ENCODE measurements at places on chromosomes 2 and 18.

- DNase-seq: no peak
Observed at GRCh38 chr18:8609659-8610458, 622 bp downstream of the RAB12 start.

DNA sequence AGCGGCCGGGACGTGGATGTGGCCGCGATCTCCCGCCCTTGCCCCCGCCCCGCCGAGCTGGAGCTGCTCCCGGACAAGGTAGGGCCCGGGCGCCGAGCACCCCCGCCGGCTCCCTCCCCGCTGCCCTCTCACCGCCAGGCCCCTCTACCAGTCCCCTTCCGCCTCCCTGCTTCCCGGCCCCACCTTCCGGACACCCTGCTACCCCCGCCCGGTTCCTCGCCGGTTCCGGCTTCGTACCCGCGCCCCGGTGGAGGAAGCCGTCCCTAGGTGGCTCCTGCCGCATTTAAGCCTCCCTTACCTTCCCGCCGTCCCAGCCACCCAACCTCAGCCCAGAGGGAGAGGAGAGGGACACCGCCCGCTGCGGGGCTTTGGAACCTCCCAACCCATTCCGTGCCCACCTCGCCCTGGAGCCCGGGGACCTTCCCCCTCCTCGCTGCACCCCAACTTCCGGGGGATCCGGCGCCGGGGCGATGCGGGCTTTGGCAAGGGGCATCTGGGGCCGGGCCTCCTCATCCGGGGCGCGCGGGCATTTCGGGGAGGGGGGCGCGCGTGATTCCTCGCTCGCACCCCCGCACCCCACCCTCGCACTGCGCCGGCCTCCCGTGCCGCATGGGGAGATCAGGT, 475 bp downstream of the B3GNT2 start:
- peak; percentile 31 for DNase-seq

- no peak for DNase-seq
Observed at GRCh38 chr2:19048593-19049266, 309.7 kb downstream of the OSR1 start.

GRCh38 chr2:143903172-143903856, 616.6 kb downstream of the ZEB2 start:
- no peak for DNase-seq

DNA sequence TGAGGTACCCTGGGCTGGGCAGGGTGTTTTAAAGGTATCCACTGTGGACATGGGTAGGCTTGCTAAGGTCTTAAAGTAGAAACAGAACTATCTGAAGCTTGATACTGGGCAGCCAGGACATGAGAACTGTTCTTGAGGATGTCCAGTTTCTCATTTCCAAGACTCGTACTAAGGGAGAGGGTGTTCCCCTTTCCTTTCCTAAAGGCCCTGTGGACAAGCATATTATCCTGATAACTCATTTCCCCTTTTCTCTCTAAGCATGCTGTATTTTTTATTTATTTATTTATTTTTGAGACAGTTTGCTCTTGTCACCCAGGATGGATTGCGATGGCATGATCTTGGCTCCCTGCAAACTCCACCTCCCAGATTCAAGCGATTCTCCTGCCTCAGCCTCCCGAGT, 273.6 kb downstream of the PRKCE start:
- DNase-seq: no peak

DNA sequence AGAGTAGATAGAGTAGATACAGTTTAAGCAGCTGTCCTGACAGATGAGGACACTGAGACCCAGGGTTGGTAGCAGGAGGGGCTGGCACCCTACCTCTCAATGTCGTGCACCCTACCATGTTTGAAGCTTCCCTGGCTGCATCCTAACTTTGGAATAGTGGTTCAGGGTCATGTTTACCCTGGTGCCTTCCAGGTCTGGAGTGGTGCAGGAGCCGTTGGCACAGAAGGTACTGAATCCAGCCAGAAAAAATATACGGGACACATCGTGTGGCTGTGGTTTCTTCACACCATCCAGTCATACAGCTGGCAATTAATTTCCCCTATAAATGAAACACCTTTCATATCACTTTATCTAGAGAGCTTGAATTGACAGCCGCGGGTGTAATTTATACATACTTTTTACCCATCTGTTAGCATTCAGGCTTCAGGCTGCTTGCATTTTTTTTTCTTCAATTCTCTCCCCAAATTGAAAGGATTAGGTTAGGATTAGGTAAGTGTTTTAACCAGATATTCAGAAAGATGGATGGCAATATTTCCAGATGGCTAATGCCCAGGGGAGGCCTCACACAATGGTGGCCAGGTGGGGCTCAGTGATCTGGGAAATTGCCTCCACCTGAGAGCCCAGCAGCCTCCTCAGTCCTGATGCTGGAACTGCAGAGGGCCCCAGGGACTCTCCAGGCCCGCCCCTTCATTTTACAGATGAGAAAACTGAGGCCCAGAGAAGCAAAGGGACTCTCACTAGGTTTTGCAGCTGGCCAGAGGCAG, 127.0 kb downstream of the CELF4 start:
- no peak for DNase-seq

DNA sequence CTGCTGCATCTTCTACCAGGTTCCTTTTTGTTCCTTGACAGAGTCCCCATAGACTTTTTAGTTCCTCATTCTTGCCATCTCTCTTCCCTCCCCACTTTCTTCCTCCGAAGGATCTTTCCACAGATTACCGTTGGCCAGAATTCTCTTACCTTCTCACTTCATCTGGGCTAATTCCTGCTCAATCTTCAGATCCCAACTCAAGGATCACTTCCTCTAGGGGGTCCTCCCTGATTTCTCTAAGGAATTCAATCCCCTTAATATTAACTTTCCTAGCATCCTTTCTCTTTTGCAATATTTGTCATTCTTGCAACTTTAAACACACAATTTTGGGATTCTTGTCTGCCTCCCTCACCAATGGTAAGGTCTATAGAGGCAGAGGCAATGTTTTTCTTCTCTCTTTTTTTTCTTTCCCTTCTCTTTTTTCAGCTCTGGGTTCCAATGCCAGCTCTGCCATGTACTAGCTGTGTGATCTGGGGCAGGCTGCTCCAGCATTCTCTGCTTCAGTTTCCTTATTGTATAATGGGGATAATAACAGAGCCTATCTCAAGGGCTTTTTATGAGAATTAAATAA, 5.4 kb upstream of the KCNE4 start:
- no peak for DNase-seq

DNA sequence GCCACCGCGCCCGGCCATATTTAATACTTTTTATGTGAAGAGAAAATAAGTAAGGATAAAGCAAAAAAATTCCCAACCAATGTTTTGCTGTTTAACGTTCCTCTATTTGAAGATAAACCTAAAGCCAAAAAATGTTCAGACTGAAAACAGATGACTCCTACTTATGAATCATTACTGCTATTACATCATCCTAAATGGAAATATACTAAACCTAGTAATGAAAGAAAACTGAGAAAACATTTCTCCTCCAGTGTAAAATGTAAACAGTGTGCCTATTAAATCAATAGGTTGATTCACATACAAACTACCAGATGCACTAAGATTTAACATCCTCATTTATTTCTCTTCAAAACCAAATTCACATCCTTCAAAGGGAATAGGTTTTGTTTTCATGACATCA, 43.5 kb downstream of the CWC22 start:
- DNase-seq: no peak

- no peak for DNase-seq
Observed at GRCh38 chr2:86397986-86398385, 43.2 kb upstream of the KDM3A start.

DNA sequence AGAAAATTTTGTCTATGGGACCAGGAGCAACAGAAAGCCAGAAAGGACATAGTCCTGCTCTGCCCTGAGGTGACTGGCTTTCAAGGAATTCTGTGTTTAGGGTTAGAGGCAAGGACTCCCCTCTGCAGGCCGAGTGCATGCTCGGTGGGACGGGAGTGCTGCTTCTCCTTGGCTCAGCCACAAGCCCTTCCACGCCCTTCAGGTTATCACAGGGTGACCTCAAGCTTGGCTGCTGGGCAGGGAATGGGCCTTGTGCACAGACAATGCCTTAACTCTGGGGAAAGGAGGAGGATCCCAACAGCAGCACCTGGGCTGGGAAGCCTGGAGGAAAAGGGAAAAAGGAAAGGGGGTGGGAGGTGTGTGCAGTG, 32.8 kb downstream of the FAM178B start:
- DNase-seq: no peak

- DNase-seq: no peak
Observed at GRCh38 chr2:131145040-131145439, 39.9 kb downstream of the PLEKHB2 start.

GRCh38 chr2:20677301-20678085, 10.5 kb downstream of the GDF7 start:
- no peak for DNase-seq

DNA sequence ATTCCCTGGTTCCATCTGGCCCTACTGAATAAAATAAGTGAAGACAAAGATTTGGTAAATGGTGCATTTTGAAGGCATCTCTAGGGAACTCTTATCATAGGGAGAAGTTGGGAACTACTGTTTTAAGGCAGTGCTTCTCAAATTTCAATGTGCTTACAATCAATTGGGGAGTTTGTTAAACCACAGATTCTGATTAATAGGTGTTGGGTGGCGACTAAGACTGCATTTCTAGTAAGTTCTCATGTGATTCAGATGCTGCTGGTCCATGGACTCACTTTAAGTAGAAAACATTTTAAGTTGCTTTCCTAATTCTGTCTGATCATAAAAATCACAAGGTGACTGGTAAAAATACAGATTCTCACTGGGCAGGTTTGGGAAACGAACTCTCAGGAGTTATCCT, 14.6 kb downstream of the FARSB start:
- DNase-seq: no peak

DNA sequence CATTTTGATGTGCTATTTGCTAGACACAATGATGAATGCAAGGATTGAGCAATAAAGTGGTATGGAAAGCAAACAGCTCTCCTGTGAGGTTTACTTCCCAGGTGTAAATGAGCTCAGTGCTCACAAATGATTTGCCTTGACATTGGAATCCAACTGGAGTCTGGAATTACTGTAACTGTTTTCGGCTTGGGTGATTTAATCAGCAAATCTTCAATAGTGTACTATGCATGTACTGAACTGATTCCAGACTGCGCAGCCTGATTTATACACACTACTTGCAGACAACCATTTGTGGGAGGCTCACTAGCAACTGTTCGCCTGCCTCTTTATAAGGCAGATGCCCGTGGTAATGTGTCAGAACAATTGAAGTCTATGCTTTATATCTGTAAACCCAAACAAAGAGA, 27.9 kb upstream of the SOX11 start:
- DNase-seq: no peak

DNA sequence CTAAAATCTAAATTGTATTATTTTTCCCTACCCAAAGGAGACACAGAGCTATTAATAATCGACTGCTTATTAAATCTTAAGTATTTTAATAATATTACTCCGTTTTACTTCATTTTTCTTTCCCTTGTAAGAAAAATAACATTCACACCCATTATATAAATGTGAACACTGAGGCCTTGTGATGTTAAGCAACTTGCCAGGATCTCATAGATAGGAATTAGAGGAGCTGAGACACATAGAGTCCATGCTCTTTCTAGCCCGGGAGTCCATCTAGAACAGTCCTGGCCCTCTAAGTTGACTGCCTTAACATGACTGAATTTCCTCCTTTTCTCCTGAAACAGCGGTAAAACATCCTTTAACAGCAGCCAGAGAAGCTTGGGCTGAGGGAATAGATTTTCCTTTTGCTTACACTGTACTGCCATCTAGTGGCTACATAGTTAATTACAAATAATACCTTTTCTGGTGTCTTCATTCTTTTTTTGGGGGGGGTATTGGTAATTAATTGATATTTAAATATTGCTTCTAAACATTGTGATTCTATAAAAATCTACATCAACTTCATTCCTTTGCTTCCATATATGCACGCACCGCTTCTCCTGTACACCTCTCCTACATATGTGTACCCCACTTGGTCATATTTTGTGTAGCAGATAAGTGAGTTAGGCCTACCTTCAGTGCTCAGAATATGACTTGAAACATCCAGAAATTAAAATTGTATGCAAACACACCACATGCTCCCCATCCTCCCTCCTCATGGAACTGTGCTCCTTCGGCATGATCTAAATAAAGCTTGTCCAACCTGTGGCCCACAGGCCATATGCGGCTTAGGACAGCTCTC, 125.8 kb upstream of the HNMT start:
- DNase-seq: no peak

DNA sequence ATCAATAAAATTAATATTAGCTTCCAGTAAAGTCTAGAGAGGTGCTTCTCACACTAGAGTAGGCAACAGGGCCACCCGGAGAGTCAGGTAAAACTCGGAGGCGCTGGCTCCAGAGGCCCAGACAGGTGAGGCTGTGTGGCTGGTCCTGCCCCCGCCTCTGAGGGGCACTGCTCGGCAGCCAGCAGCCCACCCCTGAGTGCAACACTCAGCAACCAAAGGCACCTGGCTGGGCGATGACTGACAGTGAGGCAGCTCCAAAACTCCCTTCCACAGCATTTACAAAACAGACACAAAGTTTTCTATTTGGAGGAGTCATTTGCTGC, 138.8 kb upstream of the ID2 start:
- no peak for DNase-seq

DNA sequence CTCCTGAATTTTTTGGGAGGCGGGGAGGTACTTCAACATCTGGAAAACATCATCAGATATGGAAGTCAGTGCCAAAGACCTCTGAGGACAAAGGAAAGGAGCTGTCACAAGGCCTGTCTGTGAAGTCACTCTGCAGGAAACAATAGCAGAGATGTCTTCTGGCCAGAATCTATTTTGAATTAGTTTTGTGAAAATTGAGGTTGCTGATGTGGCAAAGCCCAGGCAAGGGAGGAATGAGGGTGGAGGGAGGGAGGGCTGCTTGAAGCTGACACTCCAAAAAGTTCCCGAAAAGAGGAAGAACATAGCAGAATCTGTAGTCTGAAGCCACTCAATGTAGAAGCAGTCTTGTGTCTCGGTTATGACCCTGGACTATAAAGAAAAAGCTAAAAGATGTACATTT, 151.1 kb upstream of the LHCGR start:
- DNase-seq: no peak

- no peak for DNase-seq
Observed at GRCh38 chr2:182379241-182379640, 47.6 kb downstream of the PDE1A start.

Data from stimulated activated CD8-positive, alpha-beta memory T cell treated with anti-CD3 and anti-CD28 coated beads, Interleukin-7, amount 100 ng/mL, for 1 hour (primary cell).